ENCODE measurements at places on chromosomes 4 and X.

DNA sequence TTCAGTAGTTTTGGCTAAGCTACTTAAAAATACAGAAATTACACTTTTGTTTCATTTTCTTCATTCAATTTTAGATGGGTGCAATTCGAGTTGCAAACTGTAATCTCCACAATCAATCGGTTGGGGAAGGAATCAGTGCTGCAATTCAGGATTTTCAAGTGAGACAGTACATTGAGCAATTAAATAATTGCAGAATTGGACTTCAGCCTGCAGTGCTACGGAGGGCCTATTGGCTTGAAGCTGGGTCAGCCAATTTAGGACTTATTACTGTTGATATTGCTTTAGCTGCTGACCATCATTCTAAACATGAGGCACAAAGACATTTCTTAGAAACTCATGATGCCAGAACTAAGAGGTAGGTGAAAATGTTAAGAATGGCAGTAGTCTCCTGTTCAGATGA is 77.7 kb downstream of the BLTP1 start:
- DNase-seq, result no peak

GRCh38 chr4:182411391-182411790 is 168.2 kb downstream of the TENM3 start:
- DNase-seq, result no peak

GRCh38 chrX:136268051-136269048 is 17.1 kb upstream of the MAP7D3 start:
- DNase-seq, result peak; percentile 43

GRCh38 chr4:154503598-154503997 is 12.0 kb upstream of the DCHS2 start:
- DNase-seq, result no peak

DNA sequence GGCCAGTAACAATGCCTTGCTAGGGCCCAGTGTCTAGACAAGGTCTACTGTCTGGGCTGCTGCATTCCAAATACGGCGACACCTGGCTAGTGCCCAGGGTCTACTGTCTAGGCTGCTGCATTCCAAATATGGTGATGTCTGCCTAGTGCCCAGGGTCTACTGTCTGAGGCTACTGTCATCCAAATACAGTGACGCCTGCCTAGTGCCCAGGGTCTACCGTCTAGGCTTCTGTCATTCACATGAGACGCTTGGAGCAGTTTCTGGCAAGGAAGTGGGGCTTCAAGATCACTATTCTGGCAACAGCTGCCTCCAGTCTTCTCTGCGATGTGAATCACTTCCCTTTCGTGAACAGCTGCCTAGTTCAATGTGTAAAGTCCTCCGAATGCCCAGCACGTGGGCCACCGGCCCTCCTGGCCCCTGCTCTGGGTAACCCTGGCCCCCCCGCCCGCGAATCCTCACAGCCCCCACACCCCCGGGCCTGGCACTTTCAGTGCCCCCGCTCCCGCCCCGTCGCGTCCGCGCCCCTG is 12.7 kb downstream of the ACOX3 start:
- no peak for DNase-seq
